ENCODE measurements at places on chromosomes 4 and X.

DNA sequence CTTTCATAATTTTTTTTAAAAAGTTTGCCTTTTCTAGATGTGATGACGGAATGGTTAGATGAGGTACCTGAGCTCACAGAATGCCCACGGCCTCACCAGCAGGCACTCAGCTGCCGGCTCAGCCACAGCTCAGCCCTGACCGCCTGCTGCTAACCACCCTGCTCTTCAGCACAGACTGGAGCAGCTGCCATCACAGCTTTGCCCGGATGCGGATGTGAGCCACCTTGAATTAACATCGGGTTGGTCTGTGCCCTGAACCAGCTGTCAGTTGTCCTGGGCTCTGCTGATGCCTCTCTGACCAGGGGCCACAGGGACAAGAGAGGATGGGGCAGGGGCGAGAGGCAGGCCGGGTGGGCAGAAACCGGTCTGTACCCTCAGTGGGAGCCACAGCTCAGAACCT is 93.3 kb downstream of the HMX1 start:
- DNase-seq: peak; percentile 5

DNA sequence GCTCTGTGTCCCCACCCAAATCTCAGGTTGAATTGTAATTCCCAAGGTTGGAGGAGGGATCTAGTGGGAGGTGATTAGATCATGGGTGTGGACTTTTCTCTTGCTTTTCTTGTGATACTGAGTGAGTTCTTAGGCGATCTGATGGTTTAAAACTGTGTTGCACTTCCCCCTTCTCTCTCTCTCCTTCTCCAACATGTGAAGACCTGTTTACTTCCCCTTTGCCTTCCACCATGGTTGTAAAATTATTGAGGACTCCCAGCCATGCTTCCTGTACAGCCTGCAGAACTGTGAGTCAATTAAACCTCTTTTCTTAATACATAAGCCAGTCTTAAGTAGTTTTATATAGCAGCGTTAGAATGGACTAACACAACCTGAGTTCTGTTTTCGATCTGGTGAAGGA is 738.2 kb downstream of the ARAP2 start:
- DNase-seq: no peak

DNA sequence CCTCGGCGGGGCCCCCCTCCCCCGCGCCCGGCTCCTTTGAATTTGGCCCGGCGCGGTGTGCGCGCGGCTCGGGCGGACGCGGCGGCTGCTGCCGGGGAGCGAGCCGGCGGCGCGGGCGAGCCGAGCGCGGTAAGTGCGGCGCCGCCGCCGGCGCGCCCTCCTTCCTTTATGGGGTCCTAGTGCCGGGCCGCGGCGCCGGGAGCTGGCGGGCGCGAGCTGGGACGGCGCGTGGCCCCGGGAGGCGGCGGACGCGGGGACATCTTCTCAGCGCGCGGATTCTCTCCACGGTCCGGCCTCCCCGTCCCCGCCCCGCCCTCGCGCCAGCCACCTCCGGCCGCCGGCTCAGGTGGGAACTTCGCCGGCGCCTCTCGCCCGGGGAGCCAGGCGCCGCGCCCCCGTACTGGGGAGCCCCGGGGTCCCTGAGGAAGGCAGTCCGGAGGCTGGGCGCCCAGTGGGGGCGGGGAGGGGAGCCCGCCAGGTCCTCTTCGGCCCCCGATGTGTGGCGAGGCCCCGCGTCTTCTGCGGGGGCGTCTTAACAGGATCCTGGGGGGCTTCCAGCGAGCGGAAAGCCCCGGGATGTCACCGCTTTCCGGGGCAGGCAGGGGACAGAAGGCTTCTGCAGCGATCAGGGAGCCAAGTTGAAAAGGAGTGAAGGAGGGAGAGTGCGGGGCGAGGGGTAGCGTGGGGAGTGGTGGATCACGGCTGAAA is 98.4 kb upstream of the TENM3 start:
- no peak for DNase-seq

DNA sequence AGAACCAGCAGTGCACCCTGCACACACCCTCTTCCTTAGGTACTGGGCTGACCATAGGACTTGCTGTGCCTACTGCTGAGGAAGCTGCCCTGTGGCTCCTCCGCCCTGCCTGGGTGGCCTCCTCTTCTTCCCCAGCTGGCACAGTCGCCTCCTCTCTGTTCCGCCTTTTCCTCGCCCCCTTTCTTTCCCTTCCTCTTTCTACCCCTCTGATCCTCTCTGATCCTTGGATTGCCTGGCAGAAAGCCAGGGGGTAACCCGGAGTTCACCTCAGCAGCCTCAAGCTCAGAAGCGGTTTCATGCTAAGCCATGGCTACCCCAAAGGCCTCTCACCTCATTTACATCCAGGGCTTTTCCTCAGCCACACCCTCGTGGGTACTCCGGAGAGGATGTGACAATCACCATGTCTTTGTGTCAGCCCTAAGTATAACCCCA is 136.2 kb downstream of the SMIM20 start:
- DNase-seq: no peak

DNA sequence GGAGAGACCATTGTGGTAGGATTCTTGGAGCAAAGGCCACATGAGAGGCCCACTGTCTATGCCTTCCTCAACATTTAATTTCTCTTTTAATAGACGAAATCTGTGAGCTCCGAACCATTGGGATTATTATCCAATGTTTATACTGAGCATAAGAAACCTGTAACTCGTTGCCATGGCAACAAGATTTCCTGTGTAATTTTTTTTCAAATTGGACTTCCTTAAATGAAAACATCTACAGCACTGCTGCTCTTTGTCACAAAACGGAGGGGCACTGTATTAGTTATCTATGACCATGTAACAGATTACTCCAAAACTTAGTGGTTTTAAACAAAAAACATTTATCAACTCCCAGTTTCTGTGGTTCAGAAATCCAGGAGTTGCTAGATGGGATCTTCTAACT is 38.7 kb downstream of the PPP1R2C start:
- DNase-seq: no peak

DNA sequence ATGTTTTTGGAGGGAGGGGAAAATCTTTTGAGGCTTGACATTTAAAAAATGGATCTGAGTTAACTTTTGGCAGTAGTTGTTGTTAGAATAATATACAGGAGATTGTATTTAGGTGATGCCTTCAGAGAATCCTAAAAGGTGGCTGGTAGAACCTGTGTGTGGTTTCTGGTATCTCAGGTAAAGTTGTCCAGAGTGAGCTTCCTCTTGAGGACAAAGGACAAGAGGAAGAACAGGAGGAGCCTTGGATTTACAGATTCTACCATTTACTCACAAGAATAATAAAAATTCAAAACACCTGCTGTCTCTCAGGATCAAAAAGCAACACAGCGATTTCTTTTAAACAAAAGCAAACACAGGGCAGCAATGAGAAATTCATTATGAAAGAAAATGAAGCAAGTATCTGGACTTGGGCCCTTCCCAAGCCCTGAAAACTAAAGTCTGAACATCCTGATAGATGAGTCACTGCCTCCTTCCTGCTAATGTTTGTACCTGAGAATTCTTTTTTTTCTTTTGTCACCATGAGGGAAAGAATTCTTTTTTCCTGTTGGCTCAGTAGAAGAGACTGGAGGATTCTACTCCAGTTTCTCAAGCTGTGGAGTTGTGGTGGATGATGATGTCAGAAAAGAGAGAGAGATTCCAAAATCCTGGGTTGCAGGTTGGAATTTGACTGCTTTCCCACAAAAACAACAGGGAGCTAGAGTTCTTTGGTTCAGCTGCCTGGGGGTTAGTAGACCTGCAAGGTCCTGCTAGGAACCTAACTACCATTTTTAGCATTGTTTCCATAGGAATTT is 31.5 kb upstream of the RAPGEF2 start:
- no peak for DNase-seq

DNA sequence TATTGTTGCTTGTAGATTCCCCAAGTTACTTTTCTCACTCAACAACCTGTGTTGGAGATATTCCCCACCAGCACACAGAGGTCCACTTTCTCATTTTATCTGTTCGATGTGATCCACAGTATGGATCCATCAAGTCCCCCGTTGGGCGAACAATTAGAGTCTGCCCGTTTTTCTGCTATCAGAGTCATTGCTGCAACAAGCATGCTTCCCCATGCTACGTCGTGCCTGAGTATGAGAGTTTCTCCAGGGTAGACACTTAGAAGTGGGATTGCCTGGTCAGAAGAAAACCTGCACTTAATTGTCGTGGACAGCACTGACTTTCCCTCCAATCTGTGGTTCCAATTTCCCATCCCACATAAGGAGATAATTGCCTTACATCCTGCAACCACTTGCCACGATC is 62.7 kb upstream of the SHOX start:
- no peak for DNase-seq

DNA sequence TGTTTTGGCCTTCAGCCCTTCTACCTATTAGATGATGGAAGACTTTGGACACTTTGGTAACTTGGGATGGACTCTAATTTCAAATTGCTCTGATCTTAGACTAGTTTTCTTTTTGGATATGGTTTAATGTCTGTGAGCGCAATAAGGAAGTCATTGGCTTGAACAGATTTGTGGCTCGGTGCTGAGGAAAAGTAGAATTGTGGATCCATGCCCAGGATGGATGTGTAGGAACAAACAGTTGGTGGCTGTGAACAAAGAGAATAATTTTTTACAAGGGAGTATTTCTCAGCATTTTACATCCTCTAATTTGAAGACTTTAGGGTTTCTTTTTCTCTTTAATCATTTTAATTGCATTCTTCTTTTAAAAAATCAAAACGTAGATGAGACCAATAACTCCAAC is 327.1 kb downstream of the GLUD2 start:
- no peak for DNase-seq

DNA sequence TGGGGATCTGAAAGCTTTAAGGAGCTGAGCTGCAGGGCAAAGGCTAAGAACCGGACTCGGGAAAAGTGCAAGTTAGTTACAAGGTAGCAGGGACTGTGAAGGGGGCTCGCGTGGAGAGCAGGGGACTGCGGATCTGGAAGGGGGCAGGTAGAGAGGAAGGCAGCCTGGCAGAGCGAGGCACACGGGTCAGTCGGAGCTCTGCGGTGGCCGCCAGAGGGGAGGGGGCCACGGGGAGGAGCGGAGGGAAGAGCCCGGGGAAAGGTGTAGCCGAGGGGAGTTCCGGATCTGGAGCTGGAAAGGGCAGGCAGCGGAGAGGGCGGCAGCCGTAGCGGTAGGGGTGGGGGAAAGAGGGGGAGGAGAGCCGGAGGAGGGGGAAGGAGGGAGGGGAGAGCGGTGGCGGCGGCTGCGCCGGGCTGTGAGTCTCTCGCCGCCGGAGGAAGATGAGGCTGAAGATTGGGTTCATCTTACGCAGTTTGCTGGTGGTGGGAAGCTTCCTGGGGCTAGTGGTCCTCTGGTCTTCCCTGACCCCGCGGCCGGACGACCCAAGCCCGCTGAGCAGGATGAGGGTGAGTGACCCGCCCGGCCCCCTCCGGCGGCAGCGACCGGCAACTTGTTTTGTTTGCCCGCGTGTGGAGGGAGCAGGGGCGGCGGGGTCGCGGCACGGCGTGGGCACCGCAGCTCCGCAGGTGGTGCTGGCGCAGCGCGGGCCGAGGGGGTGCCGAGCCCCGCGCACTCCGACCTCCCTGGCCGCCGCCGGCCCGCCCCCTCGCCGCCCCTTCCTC is at the start of gene GALNT7:
Gene GALNT7 (plus strand): TSS at position 416 of the 782 bp plus-strand sequence. CDS start 25 bp downstream, at position 441.
- DNase-seq: peak; percentile 84

GRCh38 chr4:761739-762138 is 56.1 kb downstream of the PCGF3 start:
- peak; percentile 60 for DNase-seq

GRCh38 chr4:123848606-123849005 is 452.0 kb downstream of the SPRY1 start:
- no peak for DNase-seq

DNA sequence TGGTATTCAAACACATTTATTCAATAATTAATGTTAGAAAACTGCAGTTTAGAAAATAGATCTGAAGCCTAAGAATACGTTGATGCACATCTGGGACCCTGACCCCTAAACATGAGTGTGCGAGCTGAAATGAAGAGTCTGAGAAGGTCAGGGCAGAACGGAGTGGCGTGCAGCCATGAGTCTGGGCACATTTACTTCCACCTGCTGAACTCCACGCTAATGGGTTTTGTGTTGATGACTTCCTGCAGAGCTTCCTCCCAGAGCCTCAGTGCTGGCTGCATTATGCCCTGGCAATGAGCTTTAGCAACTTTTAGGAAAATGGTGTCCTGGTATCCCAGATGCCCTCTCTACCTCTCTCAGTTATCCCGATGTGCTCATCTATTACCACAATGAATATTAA is 53.1 kb downstream of the FAM114A1 start:
- no peak for DNase-seq

Data from Right ventricle myocardium inferior (tissue), 1 donor.